SJSA1 (cell line): ENCODE measurements at places on chromosomes 16 and 17.

GRCh38 chr17:35708149-35708548 is 23.3 kb upstream of the RASL10B start:
- no peak overlapping the region for H3K27ac ChIP-seq
- no peaks in the 10 kb centered on the region for H3K4me1 ChIP-seq
- no peak overlapping the region for H3K4me3 ChIP-seq
- no peak for DNase-seq
- H3K36me3 ChIP-seq = peaks cover 69% of the 10 kb centered on the region

DNA sequence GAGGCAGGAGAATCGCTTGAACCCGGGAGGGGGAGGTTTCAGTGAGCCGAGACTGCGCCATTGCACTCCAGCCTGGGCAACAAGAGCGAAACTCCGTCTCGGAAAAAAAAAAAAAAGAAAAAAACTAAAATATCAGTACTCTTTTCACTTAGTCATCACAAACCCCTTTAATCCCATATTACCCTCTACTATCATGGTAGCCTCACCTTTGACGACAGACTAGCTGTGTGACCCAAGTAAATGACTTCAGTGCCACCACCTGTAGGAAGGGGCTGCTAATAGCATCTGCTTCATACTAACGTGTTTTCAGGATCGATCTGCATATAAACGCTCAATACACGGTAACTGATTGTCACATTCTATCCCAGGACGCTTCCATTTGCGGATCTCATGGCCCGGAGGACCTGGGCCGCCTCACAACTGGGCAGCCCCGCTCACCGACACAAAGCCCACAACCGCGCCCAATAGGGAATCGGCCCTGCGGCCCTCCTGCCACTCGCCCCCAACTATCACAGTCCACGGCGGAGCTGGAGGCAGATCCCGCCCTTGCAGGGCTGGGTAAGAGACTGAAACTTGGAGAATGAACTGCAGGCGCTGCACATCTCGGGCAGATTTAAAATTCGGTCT is 1.1 kb upstream of the ZNF263 start:
- H3K36me3 ChIP-seq = peaks cover 35% of the 10 kb centered on the region
- H3K27ac ChIP-seq = peak overlapping the region; percentile 96
- peaks cover 12% of the 10 kb centered on the region for H3K4me1 ChIP-seq
- no peaks in the 10 kb centered on the region for H3K27me3 ChIP-seq
- peak overlapping the region; percentile 69 for H3K4me3 ChIP-seq

GRCh38 chr17:14044702-14045101 is 24.6 kb upstream of the COX10 start:
- H3K4me3 ChIP-seq = no peak overlapping the region
- H3K36me3 ChIP-seq = no peaks in the 10 kb centered on the region

DNA sequence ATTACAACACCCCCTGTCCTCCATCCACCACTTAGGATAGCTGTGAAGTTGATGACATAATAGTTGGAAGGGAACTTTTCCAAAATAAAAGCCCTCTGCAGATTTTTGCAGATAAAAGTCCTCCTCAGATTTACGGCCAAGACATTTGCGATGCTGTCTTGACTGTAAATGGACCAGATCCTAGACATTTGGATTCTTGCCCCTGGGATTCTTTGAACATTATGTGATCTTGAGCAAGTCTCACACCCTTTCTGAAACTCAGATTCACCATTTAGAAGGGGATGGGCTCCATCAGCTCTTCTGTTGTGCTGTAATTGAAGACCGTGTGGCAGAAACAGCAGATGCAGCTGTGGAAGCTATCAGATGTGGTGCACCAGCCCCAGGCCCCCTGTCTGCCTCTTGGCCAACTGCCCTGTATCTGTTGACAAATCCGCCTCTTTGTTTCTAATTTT is 153.9 kb upstream of the CACNG3 start:
- no peaks in the 10 kb centered on the region for H3K4me1 ChIP-seq
- no peak overlapping the region for H3K4me3 ChIP-seq
- no peaks in the 10 kb centered on the region; the same call in 1 of the 2 replicates for H3K27me3 ChIP-seq
- H3K36me3 ChIP-seq = no peaks in the 10 kb centered on the region
- no peak overlapping the region for H3K27ac ChIP-seq

DNA sequence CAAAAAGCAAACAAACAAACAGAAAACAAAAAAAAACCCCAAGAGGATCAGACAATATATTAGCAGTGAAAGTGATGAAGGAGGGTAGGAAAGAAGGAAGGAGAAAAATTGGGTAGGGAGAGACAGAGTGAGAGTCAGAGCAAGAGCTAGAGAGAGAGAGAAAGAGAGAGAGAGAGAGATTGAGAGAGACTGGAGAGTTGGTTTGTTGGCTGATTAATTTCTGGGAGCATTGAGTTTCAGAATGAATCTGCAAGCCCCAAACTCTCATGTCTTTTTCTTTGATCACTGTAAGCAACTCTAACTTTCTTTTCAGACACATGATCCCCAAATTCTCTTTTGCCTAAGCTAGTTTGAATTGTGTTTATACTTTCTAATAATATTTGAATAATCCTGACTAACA is 388.1 kb downstream of the SHISA9 start:
- H3K27ac ChIP-seq = no peak overlapping the region
- DNase-seq = no peak
- no peak overlapping the region for H3K4me3 ChIP-seq
- H3K27me3 ChIP-seq = no peaks in the 10 kb centered on the region
- no peaks in the 10 kb centered on the region for H3K4me1 ChIP-seq
